Stimulated activated CD4-positive, alpha-beta T cell treated with anti-CD3 and anti-CD28 coated beads, Interleukin-4, amount 100 ng/mL, for 1 hour (primary cell): ENCODE measurements at places on chromosomes 1 and 21.

DNA sequence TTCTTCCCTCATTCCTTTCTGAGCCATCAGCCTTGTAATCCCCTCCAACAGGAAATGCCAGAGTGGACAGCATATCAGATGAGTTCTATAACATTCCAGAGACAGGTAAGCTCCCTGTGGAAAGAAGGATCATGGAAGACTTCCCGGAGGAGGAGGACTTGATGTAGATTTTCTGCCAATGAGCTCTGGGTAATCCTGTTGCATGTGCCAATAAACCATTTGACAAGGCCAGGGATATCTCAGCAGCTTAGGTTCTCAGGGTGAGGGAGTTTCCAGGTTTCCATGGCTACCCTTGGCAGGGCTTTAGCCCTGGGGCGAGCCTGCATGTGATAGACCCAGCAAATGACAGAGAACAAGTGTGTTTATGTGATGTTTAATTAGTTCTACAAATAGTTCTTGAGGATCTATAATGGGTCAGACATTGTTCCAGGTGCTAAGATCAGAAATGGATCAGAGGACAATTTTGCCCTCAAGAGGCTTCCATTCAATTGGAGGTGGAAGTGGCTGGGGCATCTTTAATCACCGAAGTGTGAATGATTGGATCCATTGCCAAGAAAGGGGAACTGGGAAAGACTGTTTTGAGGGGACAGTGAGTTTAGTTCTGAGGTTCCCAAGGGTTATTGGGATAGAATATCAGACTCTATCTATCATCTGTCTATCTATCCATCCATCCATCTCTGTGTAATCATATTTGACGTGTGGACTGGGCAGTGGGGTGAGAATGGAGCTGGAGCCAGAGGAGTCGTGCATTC, 6.9 kb downstream of the PLA2G5 start:
- no peak for DNase-seq

DNA sequence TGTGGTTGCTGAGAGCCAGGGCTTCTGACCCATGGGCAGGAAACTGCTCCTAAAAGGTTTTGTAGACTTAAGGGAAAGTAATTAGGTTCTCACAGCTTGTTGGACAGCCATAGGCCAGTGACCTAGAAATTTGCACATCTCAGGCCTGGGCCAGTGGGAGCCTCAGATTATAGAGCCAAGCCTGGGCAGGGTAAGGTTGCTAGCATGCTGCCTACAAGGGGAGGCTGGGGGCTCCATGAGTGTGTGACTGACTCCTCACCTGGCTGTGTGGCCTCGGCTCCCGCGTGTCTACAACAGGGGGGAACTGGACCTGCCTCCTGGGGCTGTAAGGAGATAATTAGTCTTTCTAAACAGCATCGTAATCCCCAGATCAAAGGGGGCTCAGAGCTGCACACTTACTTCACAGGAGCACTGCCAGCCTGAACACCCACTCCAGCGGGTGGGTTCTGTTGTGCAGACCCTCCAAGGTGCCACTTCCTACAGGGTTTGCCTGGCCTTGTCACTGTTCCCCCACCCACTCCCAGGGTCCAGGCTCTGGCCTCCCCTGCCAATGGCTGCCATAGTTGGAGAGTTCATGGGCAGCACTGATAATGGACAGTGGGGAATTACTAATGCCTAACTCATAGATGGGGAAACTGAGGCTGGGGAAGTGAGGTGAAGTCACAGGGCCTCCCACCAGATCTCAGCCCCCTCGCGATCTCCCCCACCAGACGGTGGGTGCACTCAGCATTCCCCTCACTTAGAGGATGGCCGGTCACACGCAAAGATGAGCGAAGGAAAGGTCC, 230.4 kb upstream of the TMEM51 start:
- no peak for DNase-seq

GRCh38 chr1:66367369-66367768, 166.6 kb upstream of the SGIP1 start:
- no peak for DNase-seq

- DNase-seq = no peak
Measured at GRCh38 chr1:17570228-17570627, 30.7 kb downstream of the ARHGEF10L start.

DNA sequence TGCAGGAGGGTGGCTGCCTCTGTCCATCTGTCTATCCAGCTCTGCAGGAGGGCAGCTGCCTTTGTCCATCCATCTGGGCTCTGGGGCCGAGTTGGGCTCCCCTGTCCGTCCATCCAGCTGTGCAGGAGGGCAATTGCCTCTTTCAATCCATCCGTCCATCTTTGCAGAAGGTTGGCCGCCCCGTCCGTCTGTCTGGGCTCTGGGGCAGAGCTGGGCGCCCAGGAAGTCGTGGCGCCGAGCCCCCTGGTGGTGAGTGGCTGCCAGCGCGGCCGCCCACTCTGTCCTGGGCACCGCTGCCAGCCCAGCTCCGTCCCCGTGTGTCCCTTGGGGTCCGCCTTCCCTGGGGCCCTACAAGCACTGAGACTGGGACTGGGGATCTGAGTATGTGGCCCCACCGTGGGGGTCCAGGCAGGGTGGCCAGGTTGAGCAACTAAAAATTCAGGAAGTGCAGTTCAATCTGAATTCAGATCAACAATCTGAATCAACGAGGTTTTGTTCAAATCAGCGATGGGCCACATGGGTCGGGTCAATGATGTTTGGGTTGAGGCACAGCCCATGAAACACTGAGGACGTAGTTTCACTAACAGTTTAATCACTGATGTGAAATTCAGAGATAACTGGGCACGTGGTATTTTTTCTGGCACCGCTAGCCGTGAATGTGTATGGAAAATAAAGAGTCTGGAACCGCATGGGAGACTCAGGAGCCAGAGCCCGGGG, 99.1 kb upstream of the ACTRT2 start:
- peak; percentile 51 for DNase-seq
